ENCODE measurements at places on chromosomes 5 and 9. TPM values are rescaled to one million over a fixed set of nuclear protein-coding genes. Genes with fewer than 3 reads are reported as not detected.

The ESM1 gene
- 2.9 TPM for total RNA-seq

The SLC45A2 gene
- total RNA-seq = 0.59 TPM

The SAXO1 gene
- under 0.01 TPM for total RNA-seq

The CCNI2 gene
- not detected for total RNA-seq

The TMEM252 gene
- not detected for total RNA-seq

The DNM1 gene
- 3.6 TPM for total RNA-seq

The CD14 gene
- total RNA-seq = 1.8 TPM

The STPG3 gene
- total RNA-seq = 0.36 TPM

DNA sequence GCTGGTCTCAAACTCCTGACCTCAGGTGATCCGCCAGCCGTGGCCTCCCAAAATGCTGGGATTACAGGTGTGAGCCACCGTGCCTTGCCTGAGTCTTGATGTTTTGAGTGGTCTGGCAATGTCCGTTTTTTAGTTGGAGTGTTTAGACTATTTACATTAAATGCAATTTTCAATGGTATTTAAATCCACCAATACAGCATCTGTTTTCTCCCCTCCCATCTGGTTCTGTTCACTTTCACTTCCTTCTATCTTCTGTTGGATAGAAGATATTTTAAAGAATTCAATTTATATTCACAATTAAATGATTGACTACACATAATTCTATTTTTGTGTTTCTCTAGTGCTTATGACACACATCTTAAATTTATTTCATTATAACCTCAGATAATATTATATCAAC lies 26.0 kb upstream of the PCAT7 start:
- no peaks in the 10 kb centered on the region for H3K4me1 ChIP-seq
- H3K36me3 ChIP-seq = no peaks in the 10 kb centered on the region
- H3K4me3 ChIP-seq = no peak overlapping the region
- DNase-seq = no peak

DNA sequence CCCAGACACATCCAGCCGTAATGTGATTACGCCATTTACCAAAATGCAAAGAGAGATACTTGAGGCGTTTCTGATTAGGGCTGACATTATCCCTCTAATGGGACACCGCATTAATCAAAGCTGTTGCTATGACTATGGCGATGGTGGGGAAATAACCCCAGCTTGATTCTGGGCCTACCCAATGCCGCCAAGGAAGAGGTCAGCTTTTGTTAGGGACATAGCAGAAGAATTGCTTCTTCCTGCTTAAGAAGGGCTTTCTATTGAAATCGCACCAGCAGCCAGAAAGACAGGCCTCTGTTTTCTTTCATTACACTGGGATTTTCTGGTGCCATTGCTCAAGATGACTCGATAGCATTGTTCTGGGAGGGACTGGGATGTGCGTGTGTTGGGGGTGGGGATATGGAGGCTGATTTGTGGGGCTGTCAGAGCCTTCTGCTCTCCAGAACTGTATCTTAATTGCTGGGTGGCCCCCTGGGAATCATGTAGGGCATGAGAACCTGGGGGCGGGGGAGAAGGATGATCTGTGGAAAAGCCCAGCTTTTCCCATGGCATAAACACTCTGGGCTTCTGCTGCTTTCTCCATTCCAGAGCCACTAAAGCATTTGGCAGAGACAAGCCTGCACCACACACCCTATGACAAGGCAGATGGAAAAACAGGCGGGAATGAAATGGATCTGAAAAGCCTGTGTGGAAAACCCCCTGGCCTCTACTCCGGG lies 106.5 kb upstream of the RAD23B start:
- no peaks in the 10 kb centered on the region for H3K27me3 ChIP-seq
- peak overlapping the region; percentile 78 for H3K27ac ChIP-seq
- peaks cover 40% of the 10 kb centered on the region for H3K4me1 ChIP-seq
- no peaks in the 10 kb centered on the region for H3K36me3 ChIP-seq
- H3K4me3 ChIP-seq = no peak overlapping the region

DNA sequence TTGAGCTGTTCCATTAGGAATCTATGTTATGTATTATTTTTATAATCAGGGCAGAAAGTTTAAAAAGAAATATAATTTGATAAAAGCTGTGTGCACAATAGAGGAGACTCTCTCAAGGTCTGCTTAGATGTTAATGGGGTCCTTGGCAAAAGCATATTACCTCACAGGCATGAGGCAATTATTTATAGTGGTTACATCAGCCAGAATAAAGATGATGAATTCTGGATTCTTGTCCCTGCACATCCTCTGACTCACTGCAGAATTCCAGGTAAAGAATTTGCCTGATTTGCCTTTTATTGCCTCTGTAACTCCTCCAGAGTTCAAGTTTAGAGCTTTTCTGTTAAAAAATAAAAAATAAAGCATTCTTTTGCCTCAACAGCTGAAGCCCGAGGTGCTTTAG lies 253.6 kb downstream of the MAST4 start:
- H3K27me3 ChIP-seq = no peaks in the 10 kb centered on the region
- no peak overlapping the region for H3K4me3 ChIP-seq
- no peaks in the 10 kb centered on the region for H3K36me3 ChIP-seq
- no peaks in the 10 kb centered on the region for H3K4me1 ChIP-seq
- no peak for DNase-seq

DNA sequence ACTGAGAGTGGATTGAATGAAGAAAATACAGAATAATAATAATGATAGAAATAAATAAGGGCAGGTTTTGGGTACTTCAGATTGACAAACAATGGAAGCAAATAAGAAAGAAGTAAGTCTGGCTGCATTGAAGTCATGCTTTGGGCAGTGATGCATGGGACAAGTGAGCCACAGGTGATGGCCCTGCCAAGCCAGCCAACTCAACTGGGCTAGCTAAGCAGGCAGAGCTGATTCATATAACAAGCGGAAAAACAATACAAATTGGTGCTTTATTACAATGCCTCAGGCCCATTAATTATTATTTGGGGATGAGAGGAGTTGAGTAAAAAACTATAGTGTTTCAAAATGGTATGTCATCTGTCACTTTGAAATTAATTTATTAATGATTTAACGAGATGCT lies 502.0 kb downstream of the CDH12 start:
- no peaks in the 10 kb centered on the region for H3K27me3 ChIP-seq
- no peak overlapping the region for H3K27ac ChIP-seq
- H3K4me3 ChIP-seq = no peak overlapping the region
- DNase-seq = no peak

- no peak overlapping the region for H3K27ac ChIP-seq
- peak; percentile 83 for DNase-seq
- H3K27me3 ChIP-seq = no peaks in the 10 kb centered on the region
- H3K4me1 ChIP-seq = no peaks in the 10 kb centered on the region
- no peak overlapping the region for H3K4me3 ChIP-seq
These were observed 11.9 kb downstream of the VAV2 start for GRCh38 chr9:133979921-133980863.

DNA sequence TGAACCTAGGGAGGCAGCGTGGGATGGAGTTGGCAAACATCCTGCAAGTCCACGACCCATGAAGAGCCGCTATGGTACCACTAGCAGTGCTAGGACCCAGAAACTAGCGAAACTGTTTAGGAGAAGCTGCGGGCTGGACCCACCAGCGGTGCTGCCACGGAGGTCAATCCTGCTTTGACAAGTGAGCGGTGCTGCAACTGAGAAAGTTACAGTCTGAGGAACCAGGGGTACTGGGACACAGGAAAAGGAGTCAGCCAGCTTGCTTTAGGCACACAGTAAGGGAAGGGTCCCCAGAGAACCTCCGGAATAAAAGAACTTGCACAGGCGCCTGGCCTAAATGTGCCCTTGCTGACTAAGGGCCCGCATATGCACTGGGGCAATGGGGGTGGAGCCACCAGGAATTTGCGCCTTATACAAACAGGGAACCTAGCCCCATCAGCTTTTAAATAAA lies 23.6 kb upstream of the ANXA2R start:
- H3K4me1 ChIP-seq = peaks cover 33% of the 10 kb centered on the region
- peak overlapping the region; percentile 98 for H3K27ac ChIP-seq
- H3K36me3 ChIP-seq = no peaks in the 10 kb centered on the region
- DNase-seq = peak; percentile 60
- peak overlapping the region; percentile 48 for H3K4me3 ChIP-seq
- no peaks in the 10 kb centered on the region for H3K27me3 ChIP-seq

- no peak overlapping the region for H3K27ac ChIP-seq
- DNase-seq = peak; percentile 21
- no peaks in the 10 kb centered on the region for H3K36me3 ChIP-seq
- H3K4me1 ChIP-seq = no peaks in the 10 kb centered on the region
- H3K4me3 ChIP-seq = no peak overlapping the region
These were observed 1812.0 kb upstream of the CDH9 start for GRCh38 chr5:28850320-28850921.

- H3K27me3 ChIP-seq = no peaks in the 10 kb centered on the region
- DNase-seq = no peak
- H3K36me3 ChIP-seq = no peaks in the 10 kb centered on the region
- no peak overlapping the region for H3K4me3 ChIP-seq
- no peaks in the 10 kb centered on the region for H3K4me1 ChIP-seq
These were observed 382.9 kb downstream of the MAN2A1 start for GRCh38 chr5:110072651-110073050.

DNA sequence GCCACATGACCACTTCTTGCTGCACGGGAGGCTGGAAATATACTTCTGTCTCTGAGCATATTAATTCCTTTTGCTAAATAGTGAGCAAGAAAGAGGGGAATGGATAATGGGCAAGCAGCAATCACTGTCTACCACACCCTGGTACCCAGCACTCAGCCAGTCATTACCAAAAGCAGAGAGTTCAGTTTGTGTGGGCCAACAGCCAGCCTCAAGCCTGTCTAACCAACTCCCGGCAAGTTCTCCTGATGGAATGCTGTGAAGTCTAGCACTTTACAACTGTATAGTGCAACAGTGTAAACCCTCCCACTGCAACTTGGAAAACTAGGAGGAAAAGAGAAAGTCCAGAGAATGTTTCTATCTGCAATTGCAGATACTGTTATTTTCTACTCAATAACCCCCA lies 47.8 kb downstream of the PLK2 start:
- H3K4me3 ChIP-seq = no peak overlapping the region
- no peaks in the 10 kb centered on the region for H3K27me3 ChIP-seq
- no peaks in the 10 kb centered on the region for H3K36me3 ChIP-seq
- no peak for DNase-seq
- no peak overlapping the region for H3K27ac ChIP-seq
- peaks cover 13% of the 10 kb centered on the region for H3K4me1 ChIP-seq

GRCh38 chr5:141492168-141492885 lies 3.4 kb downstream of the PCDHGC5 start:
- H3K36me3 ChIP-seq = peaks cover 21% of the 10 kb centered on the region
- no peak overlapping the region for H3K4me3 ChIP-seq
- DNase-seq = no peak
- H3K4me1 ChIP-seq = peaks cover 44% of the 10 kb centered on the region

DNA sequence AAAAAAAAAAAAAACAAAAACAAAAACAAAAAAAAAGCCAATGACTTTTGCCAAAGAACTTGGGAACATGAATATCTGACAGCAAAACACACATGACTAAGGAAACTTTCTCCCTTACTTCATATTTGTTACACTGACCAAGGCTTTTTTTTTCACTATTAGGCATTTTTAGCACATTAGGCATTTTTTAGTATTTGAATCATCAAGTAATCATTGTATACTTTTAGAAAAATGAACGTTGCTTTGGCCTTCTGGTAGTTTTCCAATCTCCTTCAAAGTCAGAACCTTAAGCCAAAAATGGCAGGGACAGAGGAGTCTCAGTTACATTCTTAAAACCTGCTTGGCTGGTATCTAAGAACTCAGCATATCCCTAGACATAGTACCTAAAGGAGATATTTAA lies 19.3 kb downstream of the NREP start:
- peak overlapping the region; percentile 64 for H3K27ac ChIP-seq
- H3K36me3 ChIP-seq = peaks cover 39% of the 10 kb centered on the region
- H3K27me3 ChIP-seq = no peaks in the 10 kb centered on the region

DNA sequence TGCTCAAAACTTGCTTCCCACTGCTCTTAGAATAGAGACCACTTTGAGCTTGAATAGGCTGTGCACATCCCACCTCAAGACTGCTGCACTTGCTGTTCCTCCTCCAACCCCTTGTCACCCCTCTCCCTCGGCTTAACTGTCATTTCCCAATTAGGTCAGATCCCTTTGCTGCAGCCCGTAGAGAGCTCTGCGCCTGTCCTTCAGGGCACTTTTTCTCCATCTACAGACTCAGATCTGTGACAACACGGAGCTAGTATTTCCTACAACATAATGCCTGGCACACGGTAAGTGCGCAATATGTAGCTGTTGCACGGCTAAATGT lies 485 bp upstream of the HABP4 start:
- H3K27ac ChIP-seq = no peak overlapping the region
- H3K27me3 ChIP-seq = no peaks in the 10 kb centered on the region
- peaks cover 32% of the 10 kb centered on the region for H3K4me1 ChIP-seq
- no peak for DNase-seq

GRCh38 chr9:97041898-97042297 lies 3.0 kb upstream of the CTSV start:
- H3K27me3 ChIP-seq = peaks cover 7% of the 10 kb centered on the region
- no peak overlapping the region for H3K27ac ChIP-seq
- no peak for DNase-seq
- H3K36me3 ChIP-seq = no peaks in the 10 kb centered on the region
- H3K4me3 ChIP-seq = no peak overlapping the region

DNA sequence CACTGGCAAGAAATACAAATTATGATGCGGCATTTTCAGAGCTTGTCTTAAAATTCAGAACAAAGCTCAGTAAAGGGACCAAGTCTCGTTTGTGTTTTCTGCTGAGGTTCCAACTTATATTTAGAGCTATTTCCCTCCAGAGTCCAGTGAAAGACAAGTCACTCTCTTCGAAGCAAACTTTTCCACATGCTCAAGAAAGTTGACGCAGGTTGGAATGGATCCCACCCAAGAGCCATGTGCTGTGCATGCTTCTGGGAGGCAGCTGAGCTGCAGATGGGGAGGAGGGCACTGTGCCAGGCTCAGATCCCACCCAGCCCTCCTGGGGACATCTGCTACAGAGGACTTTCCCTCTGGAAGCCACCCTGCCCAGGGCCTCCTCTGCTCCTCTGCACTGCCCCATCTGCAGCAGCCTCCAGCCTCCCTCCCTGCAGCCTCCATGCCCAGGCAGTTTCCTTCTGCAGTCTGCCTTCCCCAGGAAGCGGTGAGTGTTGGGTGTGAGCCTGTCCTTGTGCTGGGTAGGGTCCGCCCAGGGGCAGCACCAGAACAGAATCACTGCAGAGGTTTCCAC lies 75.3 kb downstream of the COL23A1 start:
- H3K36me3 ChIP-seq = no peaks in the 10 kb centered on the region
- H3K27ac ChIP-seq = no peak overlapping the region
- H3K4me1 ChIP-seq = no peaks in the 10 kb centered on the region
- no peak overlapping the region for H3K4me3 ChIP-seq

- no peaks in the 10 kb centered on the region for H3K36me3 ChIP-seq
- H3K4me3 ChIP-seq = no peak overlapping the region
- peaks cover 7% of the 10 kb centered on the region for H3K4me1 ChIP-seq
- no peak overlapping the region for H3K27ac ChIP-seq
These were observed 76.6 kb downstream of the YIPF5 start for GRCh38 chr5:144093868-144094267.

- no peak for DNase-seq
- H3K4me1 ChIP-seq = peaks cover 3% of the 10 kb centered on the region
- H3K27me3 ChIP-seq = no peaks in the 10 kb centered on the region
- H3K36me3 ChIP-seq = no peaks in the 10 kb centered on the region
- H3K27ac ChIP-seq = no peak overlapping the region
These were observed 6.8 kb upstream of the ZNF79 start for GRCh38 chr9:127417131-127418036.

GRCh38 chr9:131669269-131670157 lies 70.4 kb downstream of the RAPGEF1 start:
- H3K4me3 ChIP-seq = no peak overlapping the region
- peaks cover 22% of the 10 kb centered on the region for H3K4me1 ChIP-seq
- no peaks in the 10 kb centered on the region for H3K27me3 ChIP-seq
- H3K27ac ChIP-seq = peak overlapping the region; percentile 95
- no peaks in the 10 kb centered on the region for H3K36me3 ChIP-seq
